Mammary epithelial cell (primary cell): ENCODE measurements at places on chromosomes 11 and 22.

GRCh38 chr22:23408321-23408720, 171.8 kb downstream of the IGLL1 start:
- DNase-seq = peak; percentile 64

GRCh38 chr11:104041792-104042191, 5.4 kb downstream of the DDI1 start:
- no peak for DNase-seq

GRCh38 chr22:17872471-17872870, 98.2 kb upstream of the BID start:
- peak; percentile 97 for DNase-seq

GRCh38 chr22:21937821-21938070, 14.9 kb downstream of the PPM1F start:
- DNase-seq = peak; percentile 83

DNA sequence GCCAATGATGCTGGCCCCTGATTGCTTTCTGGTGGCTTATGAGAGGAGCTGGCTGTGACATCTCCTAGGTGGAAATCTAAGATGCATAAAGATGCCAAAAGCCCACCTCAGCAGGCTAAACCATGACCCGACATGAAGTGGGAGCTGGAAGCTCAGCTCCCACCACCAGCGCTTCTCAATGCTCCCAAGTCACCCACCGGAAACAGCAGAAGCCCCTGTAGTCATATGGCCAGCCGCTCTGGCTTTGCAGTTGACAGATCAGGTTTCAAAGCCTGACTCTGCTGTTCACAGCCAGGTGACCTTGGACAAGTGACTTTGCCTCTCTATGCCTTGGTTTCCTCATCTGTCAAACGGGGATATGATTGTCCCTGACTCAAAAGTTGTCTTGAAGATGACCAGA, 29.1 kb upstream of the ANO1 start:
- DNase-seq = no peak

GRCh38 chr11:111388420-111388819, 9.3 kb upstream of the POU2AF1 start:
- DNase-seq = no peak

GRCh38 chr11:12731841-12732336, 57.7 kb downstream of the TEAD1 start:
- DNase-seq = peak; percentile 57

DNA sequence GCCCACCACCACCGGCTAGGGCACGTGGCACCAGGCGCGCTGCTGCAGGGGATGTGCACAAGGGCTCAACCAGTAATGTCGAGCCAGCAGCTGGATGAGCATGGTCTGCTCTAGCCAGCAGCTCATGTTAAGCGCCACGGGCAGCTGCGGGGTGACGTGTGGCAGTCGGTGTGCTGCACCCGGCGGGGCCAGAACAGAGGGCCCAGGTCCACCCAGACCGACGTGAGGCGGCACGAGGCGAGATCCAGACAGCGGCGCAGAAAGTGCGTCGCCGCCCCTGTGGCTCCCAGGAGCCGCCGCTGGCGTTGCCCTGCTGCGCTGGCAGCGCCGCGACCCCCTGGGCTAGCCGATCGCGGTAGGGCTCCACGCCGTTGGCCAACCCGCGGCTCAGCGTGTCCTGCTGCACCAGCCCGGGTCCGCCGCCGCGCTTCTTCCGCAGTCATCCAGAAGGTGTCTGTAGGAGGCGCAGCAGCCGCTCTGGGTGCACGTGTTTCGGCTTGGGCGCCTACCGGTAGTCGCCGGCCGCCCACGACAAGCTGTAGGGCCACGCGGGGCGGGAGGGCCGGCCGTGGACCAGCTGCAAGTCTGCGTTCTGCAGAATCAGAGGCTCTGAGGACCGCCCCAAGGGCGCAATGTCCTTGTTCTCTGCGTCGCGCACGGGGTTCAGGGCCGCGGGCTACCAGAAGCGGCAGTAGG, 4.6 kb upstream of the GALR3 start:
- DNase-seq = peak; percentile 14

DNA sequence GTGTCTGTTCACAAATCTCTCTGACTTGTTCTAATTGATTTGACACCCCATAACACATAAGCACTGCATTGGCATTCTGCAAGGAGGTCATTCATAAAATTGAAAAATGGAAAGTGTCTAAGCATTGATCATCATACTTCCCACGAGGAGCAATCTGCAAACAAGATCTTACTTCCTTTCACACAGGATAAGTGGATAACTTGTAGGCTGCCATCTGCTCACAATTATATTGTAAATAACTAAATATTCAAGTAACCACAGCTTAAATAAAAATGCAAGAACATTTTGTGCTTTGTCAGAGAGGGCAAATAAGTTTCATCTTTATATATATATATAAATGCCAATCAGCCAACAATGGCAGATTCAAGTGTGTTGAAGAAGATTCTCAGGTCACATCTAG, 264.8 kb upstream of the ZC3H12C start:
- DNase-seq = no peak

GRCh38 chr11:121657146-121657545, 204.4 kb upstream of the SORL1-AS1 start:
- DNase-seq = no peak

DNA sequence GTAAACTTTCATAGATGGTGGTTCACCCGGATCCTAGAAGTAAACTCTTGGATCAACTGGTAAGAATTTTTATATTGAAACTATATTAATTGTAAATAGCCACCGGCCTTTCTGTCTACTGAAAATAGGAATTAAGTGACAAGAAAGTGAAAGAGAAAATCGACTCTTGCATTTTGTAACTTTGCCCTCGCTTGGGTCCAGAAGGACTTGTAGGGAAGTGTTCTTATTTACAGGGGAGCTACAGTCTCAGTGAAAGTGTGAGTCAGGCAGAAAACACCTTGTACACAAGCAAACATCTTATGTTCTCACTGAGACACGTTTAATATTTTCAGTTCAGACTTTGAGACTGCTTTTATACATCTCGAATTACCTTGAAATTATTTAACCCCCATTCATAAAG, 238.9 kb downstream of the BLID start:
- DNase-seq = no peak

- DNase-seq = peak; percentile 70
Measured at GRCh38 chr11:57792060-57792541, 30.5 kb downstream of the CTNND1 start.

DNA sequence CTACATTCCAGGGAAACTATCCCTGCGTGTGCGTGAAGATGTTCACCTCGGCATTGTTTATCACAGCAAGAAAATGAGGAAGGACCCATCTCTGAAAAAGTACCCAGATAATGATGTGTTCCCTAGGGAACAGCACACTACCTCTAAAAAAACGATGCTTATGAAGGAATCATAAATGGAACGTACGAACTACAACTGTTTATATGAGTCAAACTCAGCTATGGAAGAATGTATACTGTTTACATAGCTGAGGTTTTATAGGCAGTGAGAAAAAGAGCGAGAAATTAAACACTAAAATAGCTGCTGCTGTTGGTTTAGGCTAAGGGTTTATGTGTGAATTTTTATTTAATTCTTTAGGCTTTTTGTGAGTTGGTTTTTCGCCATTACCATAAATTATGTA, 48.9 kb downstream of the APOL1 start:
- DNase-seq = no peak

DNA sequence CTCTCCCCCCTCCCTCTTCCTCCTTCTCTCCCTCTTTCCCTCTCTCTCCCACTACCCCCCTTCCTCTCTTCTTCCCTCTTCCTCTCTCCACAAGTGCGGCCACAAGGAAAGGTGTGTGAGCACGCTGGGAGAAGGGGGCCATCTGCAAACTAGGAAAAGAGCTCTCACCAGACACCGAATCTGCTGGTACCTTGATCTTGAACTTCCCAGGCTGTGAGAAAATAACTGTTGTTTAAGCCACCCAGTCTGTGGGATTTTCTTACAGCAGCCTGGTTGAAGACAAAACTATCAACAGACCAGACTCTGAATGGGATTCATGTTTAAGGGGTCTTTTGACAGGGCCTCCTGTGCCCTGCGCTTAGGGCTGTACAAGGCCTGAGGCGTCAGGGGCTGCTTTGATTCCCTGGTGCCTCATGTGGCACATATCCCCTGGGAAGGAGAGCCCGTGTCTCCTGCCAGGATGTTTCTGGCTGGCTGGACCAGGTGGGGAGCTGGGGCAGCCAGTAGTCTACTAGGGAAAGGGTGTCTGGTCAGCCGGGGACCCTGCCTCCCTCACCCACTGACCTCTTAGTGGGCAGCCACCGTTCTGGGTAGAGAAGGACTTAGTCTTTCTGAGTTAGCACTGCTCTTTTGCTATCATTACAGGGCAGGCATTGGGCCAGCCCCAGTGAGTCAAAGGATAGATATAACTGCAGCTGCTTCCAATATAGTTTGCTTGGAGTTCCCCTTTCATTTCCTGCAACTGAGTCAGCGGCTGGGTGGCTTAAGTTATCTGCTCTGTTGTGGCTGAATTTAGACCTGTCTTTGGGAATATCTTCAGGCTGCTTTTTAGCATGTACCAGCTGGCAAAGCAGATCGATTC, 6.2 kb downstream of the PANX1 start:
- DNase-seq = peak; percentile 90

DNA sequence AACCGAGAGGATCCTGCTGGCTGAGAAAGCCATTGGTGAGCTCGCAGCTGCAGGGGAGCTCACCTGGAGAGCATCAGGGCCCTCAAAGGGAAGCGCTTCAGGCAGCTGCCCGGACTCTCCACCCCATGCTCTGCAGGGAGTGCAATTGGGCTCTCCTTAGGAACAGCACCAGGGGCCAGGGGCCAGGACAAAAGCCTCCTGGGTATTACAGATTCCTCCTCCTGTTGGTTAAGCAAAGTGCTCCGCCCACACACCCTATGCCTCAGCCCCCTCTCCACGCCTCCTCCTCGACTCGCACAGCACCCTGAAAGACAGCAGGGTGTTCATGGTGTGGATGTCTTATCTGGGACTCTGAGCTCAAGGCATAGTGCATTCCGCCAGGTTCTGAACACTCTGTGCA, 139.9 kb downstream of the SHANK2 start:
- no peak for DNase-seq

DNA sequence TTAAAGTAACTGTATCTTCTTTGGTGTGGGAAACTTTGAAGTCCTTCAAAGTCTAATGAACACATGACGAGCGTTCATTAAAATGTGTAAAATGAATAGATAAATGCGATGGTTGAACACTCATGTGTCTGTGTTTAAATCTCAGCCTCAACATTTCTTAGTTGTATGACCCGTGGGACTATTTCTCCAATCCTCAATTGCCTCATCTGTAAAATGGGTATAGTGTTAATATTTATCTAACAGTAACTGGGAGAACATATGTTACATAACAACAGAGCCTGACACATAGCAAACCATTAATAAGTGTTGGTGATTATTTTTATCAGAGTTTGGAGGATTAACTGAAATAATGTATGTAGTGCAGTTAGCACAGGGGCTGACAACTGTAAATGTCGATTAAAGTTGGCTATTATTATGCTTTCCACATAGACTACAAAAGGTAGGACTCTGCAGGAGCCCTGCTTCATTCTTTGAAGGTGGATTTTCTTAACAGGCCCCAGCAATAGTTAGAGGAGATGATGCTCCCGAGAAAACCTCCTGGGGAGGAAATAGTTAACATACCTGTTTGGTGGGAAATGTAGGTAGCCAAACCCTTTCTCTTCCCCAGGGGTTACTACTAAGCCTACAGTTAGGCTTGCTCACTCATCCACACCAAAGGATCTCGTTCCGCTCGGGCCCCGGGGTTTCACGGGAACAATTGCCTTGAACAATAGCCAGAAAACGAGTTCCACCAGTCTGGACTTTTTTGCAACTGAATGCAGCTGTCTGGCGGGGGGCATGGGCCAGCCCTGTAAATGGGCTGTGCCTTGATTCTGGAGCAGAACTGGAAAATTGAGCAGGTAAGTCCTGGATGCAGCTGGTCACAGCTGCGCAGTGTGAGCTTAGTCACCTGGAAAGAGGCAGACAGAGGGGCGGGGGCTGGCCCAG, 133.4 kb downstream of the DBX1 start:
- DNase-seq = peak; percentile 84

DNA sequence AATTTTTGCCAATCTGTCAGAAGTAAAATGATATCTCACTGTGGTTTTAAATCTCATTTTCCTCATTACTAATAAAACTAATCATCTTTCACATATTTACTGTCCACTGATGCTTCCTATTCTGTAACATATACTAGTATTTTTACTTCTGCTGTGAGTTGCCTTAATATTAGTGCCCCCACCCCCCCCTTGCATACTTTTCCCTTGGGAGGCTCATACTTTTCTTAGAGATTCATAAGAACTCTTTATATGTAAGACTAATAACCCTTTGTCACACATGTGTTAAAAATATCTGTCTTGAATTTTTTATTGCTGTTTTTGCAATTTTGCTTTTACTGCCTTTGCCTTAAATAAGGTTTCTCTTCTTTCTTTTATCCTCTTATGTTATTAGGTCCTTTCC, 87.2 kb downstream of the PHF21A start:
- no peak for DNase-seq

- DNase-seq = no peak
Measured at GRCh38 chr11:115194802-115195110, 309.5 kb downstream of the CADM1 start.

- no peak for DNase-seq
Measured at GRCh38 chr11:34063061-34063795, 11.7 kb downstream of the CAPRIN1 start.

- DNase-seq = no peak
Measured at GRCh38 chr11:33564856-33565453, 135.7 kb downstream of the C11orf91 start.

GRCh38 chr22:28229566-28230485, 310.8 kb upstream of the PITPNB start:
- no peak for DNase-seq

DNA sequence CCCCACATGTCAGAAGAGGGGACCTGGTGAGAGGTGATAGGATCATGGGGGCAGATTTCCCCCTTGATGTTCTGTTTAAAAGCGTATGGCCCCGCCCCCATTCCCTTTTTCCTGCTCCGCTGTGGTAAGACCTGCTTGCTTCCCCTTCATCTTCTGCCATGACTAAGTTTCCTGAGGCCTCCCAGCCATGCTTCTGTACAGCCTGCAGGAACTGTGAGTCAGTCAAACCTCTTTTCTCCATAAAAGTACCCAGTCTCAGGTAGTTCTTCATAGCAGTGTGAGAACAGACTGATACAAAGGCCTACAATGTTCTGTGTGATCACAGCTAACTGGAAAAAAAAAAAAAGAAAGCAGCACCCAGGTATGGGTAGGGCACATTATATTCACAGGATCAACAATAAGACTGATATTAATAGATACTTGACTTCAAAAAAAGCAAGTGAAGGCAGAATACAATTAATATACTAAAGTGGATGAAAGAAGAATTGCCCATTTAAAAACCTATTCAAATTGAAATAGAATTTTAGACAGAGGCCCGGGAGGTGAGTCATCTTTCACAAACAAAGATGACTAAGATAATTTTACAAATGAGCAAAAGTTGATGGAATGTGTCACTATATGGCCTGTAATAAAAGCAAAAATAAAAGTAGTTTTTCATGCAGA, 1.7 kb upstream of the OR52K1 start:
- peak; percentile 77 for DNase-seq
